ENCODE measurements at places on chromosomes 6 and 20.

- DNase-seq: no peak
Measured at GRCh38 chr20:8393381-8393780, 261.3 kb downstream of the PLCB1 start.

GRCh38 chr6:160198606-160199211 is 59.9 kb downstream of the SLC22A2 start:
- no peak for DNase-seq

GRCh38 chr20:34573541-34574300 is 15.2 kb downstream of the MAP1LC3A start:
- DNase-seq: no peak

GRCh38 chr6:122696079-122696478 is 83.4 kb upstream of the FABP7 start:
- DNase-seq: no peak

DNA sequence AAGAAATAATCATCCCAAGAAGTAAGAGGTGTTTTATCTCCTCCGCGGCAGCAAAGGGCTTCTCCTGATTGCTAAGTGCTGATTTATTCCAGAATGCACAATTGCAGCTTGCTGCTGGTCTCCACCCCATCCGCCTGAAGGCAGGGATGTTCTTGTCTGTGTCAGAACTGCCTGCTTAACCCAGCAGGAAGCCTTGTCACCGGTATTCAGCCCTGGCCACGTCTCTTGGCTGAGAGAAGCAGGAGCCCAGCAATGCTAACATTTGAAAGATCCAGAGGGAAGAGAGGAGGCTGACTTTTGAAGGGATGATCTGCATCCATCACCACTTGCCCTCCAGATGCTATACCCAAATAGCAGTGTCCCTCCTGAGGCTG is 4.2 kb downstream of the SCML4 start:
- DNase-seq: peak; percentile 23

DNA sequence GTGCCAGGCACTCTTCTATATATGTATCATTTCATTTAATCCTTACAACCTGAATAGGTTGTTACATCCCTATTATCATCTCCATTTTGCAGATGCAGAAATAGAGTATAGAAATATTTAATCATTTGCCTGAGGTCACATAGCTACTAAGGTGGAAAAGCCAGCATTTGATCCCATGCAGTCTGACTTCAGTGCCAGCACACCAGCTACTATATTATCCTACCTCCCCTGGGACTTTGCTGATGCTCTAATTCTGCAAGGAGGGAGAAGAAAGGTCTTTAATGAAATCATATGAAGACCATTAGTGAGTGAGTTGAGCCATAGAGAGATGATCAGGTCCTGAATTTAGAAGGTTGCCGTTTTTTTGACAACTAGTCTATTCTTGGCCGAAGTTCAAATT is 53.7 kb downstream of the TOP1 start:
- DNase-seq: no peak

DNA sequence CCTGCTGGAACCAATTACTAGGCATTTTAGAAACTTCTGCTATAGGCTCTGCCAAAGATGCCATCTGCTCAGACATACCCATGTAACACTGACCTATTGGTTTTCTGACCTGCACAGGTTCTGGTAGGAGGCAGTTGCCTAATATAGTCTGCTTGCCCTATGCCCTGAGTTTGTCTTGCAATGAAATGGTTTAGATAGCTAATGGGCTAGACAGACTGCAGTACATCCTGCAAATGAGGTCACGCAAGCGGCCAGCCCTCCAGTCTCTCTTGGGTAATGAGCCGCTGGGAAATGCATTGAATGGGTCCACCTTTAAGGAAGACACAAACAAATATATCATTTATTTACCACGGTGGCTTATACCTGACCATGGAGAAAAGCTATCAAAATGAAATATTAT is 90.6 kb upstream of the B3GAT2 start:
- no peak for DNase-seq

DNA sequence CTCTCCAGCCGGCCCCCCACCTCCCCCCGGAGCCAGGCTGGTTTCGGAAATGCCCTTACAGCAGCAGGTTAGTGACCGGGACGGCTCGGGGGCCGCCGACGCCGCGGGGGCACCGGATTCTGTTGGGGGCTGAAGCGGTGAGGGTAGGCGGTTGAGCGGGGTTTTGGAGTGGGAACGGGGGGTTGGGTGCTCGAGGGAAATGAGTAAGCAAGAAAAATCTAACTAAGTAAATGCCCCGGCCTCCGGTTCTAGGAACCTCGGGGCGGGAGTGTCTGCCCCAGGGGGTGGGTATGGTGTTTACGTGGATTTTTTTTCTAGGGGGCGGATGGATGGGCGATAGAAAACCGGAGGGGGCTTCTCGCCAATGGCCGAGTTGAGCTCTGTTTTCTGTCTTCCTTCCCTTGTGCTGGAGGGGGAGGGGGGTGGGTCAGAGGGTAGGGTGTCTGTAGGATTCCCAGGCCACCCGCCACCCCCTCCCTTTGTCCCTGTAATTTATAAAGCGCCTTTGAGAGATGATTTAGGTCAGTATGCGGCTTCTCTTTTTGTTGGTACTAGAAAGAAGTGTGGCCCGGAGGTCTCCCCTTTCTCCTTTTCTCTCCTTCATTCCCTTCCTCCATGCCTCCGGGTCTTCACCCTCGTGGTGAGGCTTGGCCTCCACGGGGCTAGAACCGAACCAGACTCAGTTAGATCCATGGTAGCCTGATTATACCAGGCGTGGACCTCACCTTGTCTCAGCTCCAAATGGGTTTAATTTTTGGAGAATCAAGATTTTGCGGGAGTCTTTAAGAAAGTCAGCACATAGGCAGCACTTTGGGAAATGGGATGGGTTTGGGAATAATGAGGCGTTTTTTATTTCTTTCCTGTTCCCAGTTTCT is 2.3 kb downstream of the E2F3 start:
- DNase-seq: peak; percentile 65

DNA sequence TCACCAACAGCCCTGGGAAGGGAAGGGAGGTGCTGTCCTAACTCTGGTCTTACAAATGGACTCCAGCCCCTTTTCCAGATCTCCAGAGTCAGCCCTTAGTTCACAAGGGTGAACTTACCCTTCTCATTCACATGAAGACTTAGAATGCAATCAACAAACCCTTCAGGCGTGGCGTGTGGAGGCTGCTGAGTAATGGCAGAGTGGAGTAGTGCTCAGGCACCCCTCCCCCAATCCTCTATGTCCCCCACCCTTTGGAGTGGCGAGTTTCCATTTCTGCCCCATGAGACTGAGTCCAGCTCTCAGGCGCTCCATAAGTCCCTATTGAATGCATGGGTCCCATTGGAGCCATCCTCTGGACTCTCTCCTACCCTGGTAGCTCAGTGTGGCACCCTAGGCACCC is 3.3 kb downstream of the SNAI1 start:
- DNase-seq: no peak

DNA sequence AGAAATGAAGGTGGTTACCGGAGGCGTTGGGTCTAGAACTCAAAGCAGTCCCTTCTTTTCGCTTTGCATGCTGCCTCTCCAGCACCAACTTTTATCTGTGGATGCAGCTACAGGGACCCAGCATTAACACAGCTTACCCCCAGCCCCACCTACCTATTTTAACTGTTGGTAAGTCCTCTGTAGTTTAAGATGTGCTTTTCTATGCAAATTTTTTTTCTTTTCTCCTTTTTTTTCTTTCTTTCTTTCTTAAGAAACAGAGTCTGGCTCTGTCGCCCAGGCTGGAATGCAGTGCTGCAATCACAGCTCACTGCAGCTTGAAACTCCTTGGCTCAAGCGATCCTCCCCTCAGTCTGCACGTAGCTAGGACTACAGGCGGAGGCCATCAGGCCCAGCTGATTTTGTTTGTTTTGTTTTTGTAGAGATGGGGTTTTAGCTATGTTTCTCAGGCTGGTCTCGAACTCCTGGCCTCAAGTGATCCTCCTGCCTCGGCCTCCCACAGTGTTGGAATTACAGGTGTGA is 6.5 kb upstream of the USP45 start:
- no peak for DNase-seq

DNA sequence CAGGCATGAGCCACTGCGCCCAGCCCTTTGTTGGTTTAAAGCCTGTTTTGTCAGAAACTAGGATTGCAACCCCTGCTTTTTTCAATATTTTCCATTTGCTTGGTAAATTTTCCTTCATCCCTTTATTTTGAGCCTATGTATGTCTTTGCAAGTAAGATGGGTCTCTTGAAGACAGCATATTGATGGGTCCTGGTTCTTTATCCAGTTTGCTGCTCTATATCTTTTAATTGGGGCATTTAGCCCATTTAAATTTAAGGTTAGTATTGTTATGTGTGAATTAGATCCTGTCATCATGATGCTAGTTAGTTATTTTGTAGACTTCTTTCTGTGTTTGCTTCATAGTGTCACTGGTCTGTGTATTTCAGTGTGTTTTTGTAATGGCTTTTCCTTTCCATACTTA is 46.8 kb downstream of the ZC2HC1B start:
- no peak for DNase-seq

DNA sequence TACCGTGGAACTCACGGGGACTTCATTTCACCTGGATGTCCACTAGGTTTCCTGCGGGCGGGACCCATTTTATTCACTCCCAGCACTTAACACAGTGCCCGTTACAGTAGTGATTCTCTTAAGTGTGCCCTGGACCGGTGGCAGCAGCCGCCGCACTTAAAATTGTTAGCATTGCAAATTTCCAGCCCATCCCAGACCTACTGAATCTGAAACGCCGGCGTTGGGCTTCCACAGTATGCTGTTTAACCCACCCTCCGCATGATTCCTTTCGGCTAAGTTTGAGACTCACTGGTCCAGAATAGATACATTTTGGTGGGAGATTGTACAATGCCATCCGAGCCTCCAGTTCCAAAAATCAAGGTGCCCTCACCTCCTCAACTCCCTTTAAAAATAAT is 967 bp downstream of the SMPDL3A start:
- no peak for DNase-seq

DNA sequence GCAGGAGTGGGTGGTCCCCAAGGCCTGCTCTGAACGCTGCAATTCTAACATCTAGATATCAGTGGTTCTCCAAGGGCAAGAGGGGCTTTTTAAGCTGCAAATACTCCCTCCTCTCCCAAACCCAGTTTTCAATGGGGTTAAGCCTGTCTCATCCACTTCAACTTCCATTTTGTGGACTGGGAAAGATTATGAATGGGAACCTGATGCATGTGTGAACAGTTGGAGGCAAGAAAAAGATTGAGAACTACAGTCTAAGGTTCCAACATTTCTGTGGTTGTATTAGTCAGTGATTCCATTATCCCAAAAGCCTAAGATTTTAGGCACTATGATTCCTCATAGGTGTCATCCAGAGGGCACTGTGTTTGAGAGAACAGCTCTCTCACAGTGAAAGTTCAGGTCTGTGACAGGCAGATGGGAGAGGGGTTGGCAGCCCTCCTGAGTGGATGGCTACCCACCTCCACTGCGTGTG is 53.7 kb downstream of the HNF4A start:
- no peak for DNase-seq

GRCh38 chr6:16257999-16258708 is 19.8 kb downstream of the GMPR start:
- DNase-seq: no peak

DNA sequence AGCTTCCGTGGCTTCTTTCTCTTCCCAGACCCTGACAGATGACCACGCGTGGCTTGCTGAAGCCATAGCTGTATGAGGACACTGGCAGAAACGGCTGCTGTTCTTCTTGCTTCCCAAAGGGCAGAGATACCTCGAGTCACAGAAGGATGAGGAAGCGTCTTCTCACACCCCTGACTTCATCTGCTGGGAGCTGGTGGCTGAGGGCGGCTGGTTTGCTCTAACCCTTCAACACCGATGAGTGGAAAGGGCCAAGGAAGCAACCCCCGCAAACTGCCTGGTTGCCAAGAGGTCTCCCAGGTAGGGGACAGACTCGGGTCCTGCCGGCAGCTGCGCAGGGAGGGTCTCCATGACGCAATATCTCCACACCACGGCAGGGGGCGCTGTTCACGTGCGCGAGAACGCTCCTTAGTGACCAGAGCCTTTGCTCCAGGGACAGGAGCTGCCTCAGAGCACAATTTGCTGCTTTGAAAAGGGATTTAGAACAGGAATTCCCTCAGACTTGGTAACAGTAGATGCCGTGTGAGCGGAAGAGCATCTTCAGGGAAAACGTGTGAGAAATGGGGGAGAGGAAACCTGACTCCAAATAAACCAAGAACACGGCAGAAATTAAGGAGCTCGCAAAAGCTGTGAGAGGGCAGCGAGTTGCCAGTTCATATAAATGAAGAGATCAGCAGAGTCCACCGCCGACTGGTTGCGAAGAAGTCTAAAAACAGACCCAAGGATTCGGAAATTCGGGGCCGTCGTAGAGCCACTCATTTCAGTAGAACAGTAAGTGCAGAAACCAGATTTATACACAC is 80.2 kb downstream of the ERMARD start:
- peak; percentile 24 for DNase-seq

- no peak for DNase-seq
Measured at GRCh38 chr6:143405373-143406154, 44.9 kb downstream of the ADAT2 start.

- no peak for DNase-seq
Measured at GRCh38 chr6:43052842-43053544, 658 bp downstream of the CUL7 start.

DNA sequence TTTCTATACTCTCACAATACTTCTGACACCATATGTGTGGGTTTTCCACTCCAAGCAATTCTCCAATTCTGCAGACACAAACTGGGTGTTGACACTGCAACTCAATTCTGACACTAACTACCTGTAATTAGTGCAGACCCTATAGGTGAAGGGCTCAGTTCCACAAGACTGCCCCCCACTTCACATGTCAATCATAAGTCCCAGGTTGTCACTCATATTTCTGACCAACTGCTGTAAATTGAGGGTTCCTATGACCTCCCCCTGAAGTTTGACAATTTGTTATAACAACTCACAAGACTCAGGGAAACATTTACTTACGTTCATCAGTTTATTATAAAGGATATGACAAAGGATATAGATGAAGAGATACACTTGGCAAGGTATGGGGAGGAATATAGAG is 18.3 kb downstream of the GPX6 start:
- no peak for DNase-seq

Data from stimulated activated CD4-positive, alpha-beta T cell treated with anti-CD3 and anti-CD28 coated beads, Interleukin-1b, Interleukin-23, amount 100 ng/mL, for 1 hour (primary cell).